ENCODE measurements at places on chromosomes 6 and 20. TPM values are rescaled to one million over a fixed set of nuclear protein-coding genes. Genes with fewer than 3 reads are reported as not detected.

C6orf58 gene
- not detected for total RNA-seq

RAD21L1 gene
- total RNA-seq, result not detected

FAM209B gene
- total RNA-seq, result 0.86 TPM

CHRNA4 gene
- total RNA-seq, result not detected

SNAP25 gene
- 0.17 TPM for total RNA-seq

WFDC5 gene
- total RNA-seq, result not detected

RIPPLY2 gene
- not detected for total RNA-seq

SLC17A3 gene
- total RNA-seq, result not detected

MYLK4 gene
- 0.15 TPM for total RNA-seq

ACSS1 gene
- total RNA-seq, result 22.9 TPM

ARMC2 gene
- 7.4 TPM for total RNA-seq

TBX18 gene
- not detected for total RNA-seq

HLA-DRB1 gene
- 10.8 TPM for total RNA-seq

FHL5 gene
- total RNA-seq, result not detected
